ENCODE measurements at places on chromosomes 11 and 22.

DNA sequence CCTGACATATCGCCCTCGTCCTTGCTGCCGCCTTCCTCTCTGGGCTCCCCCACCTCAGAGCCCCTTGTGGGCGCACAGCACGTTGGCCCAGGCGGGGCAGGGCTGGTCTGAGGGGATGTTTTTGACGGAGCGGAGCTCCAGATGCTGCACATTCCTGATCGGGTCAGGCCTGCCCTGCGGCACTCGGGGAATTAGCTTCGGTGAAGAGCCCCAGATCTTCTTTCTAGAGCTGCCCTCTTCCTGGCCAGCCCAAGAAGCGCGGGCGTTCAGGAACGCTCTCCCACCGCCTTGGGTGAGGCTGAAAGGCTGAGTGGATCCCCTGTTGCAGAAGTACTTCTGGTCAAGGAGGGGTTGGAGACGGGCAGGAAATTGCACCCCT, 12.1 kb downstream of the YPEL4 start:
- H3K4me1 ChIP-seq, result peaks cover 39% of the 10 kb centered on the region
- H3K36me3 ChIP-seq, result no peaks in the 10 kb centered on the region
- DNase-seq, result peak; percentile 85
- peak overlapping the region; percentile 98 for H3K4me3 ChIP-seq
- H3K27ac ChIP-seq, result peak overlapping the region; percentile 100

GRCh38 chr11:90220391-90220790, 2.5 kb downstream of the CHORDC1 start:
- no peak for DNase-seq
- H3K27me3 ChIP-seq, result no peaks in the 10 kb centered on the region
- peak overlapping the region; percentile 72 for H3K4me3 ChIP-seq
- H3K27ac ChIP-seq, result no peak overlapping the region
- H3K4me1 ChIP-seq, result peaks cover 17% of the 10 kb centered on the region

- H3K27me3 ChIP-seq, result no peaks in the 10 kb centered on the region
- H3K27ac ChIP-seq, result no peak overlapping the region
- no peaks in the 10 kb centered on the region for H3K4me1 ChIP-seq
- DNase-seq, result no peak
- no peaks in the 10 kb centered on the region for H3K36me3 ChIP-seq
- no peak overlapping the region for H3K4me3 ChIP-seq
Measured at GRCh38 chr22:47534804-47535410, 772.5 kb downstream of the TBC1D22A start.

DNA sequence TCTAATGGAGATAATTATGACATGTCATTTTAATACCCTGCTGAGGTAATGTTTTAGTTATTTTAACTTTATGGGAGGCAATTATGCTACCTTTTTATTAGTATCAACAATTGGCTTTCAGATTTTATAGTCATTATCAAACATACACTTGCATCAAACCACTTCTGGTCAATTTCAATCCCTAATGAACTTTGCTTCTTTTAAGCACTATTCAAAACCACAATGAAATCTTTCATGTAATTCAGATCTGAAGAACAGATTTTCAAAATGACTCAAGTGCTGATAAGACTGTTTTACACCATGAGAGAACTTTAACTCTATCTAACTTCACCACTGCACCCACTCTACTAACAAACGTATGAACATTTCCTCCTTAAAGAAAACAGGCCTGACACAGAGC, 25.9 kb upstream of the CCDC34 start:
- no peak for DNase-seq
- H3K27me3 ChIP-seq, result no peaks in the 10 kb centered on the region
- H3K27ac ChIP-seq, result peak overlapping the region; percentile 97
- H3K4me1 ChIP-seq, result peaks cover 77% of the 10 kb centered on the region

DNA sequence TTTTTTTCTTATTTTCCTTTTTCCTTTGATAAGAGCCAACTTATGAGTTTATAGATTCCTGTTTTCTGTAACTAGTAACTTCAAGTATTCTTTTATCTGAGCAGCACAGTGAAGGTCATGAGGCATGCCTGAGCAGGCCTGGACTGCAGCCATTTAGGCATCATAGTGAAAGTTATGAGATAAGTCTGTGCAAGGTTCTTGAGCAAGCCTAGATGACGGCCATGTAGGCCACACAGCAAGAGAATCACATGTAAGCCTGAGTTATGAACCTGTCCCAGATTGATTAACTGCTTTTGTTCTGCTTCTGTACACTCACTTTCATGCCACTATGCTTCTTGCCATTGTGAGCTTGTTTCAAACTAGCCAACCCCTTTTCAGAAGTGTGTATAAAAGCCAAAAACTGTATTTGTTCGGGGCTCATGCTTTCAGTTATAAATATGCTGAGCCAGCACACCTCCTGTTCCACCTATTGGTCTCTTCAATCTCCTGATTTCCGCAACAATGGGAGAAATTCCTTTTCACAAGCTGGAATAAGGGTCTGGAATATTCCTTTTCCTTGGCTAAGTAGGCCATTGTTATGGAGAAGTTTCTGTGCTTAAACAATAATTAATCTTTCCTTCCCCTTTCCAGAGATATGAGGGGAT, 745.7 kb downstream of the FAM181B start:
- H3K36me3 ChIP-seq, result no peaks in the 10 kb centered on the region
- no peaks in the 10 kb centered on the region for H3K27me3 ChIP-seq
- H3K4me3 ChIP-seq, result no peak overlapping the region

- H3K36me3 ChIP-seq, result no peaks in the 10 kb centered on the region
- no peaks in the 10 kb centered on the region for H3K27me3 ChIP-seq
- no peak for DNase-seq
- H3K4me1 ChIP-seq, result no peaks in the 10 kb centered on the region
Measured at GRCh38 chr11:96715208-96715607, 325.4 kb downstream of the JRKL start.

DNA sequence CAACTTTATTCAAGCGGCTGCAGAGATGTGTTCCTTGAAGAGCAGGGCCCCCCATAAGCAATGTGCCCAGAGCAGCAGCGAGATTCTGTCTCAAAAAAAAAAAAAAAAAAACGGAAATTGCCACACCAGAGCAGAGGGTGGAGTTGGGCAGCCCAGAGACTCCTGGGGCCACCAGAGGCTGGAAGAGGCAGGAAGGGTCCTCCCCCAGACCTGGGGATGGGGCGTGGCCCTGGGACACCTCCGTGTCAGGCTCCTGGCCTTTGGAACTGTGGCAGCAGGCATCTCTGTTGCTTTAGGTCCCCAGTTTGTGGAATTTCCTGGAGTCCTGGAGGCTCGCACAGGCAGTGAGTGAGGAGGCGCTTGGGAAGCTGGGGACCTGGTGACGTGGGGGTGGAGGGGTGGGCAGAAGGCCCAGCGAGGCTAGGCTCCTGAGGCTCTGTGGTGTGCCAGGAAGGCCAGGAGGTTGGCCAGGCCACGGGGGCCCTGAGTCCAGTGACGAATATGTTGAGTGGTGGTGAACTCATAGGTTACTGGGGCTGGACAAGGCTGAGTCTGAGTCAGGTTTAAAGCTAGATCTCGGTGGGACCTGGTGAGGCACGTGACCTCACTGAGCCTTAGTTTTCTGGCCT, 735.6 kb downstream of the BRD1 start:
- H3K4me3 ChIP-seq, result no peak overlapping the region
- H3K4me1 ChIP-seq, result no peaks in the 10 kb centered on the region
- no peak for DNase-seq
- no peaks in the 10 kb centered on the region for H3K36me3 ChIP-seq
- no peak overlapping the region for H3K27ac ChIP-seq
- H3K27me3 ChIP-seq, result no peaks in the 10 kb centered on the region

GRCh38 chr22:20427945-20428417, 9.6 kb downstream of the SCARF2 start:
- H3K36me3 ChIP-seq, result no peaks in the 10 kb centered on the region
- no peak overlapping the region for H3K27ac ChIP-seq
- peaks cover 61% of the 10 kb centered on the region for H3K27me3 ChIP-seq
- DNase-seq, result no peak

DNA sequence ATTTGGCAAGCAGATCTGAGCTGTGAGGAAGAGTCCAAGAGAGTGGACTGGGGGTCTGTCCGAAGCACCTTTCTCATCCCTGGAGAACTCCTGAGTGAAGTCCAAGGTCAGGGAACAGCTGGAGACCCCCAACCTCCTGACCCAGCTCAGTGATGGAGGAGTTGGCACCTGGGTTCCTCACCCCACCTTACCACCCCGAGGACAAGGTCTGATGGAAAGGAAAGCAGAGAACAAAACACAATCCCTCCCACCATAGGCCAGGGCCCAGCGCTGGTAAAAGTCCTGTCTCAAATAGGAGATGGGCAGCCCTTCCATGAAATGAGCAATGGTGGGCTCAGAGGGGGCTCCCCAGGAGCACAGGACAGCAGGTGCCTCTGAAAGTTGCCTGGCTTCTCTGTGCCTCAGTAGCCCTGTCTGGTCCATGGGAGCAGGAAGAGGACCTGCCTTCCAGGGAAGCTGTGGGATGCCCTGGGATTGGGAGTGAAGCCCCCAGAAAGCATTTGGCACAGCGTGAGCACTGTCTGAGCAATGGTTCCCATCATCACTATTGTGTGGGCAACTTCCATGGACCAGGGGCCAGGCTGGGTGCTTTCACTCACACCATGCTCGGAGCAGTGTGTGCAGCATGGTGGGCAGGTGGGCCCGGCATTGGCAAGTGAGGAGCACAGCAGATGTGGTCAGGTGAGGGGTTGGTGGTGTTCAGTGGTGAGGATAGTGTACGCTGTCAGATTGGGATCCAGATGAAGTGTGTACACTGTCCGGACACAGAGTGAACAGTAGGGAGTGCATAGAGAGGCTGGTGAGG, 7.5 kb downstream of the TRIM29 start:
- peaks cover 3% of the 10 kb centered on the region for H3K4me1 ChIP-seq
- DNase-seq, result no peak
- H3K27ac ChIP-seq, result no peak overlapping the region
- H3K36me3 ChIP-seq, result no peaks in the 10 kb centered on the region

- no peak overlapping the region for H3K4me3 ChIP-seq
- H3K4me1 ChIP-seq, result peaks cover 15% of the 10 kb centered on the region
- no peak overlapping the region for H3K27ac ChIP-seq
- H3K36me3 ChIP-seq, result no peaks in the 10 kb centered on the region
- H3K27me3 ChIP-seq, result no peaks in the 10 kb centered on the region
Measured at GRCh38 chr11:68025047-68025446, 5.4 kb upstream of the NDUFS8 start.

- H3K27me3 ChIP-seq, result no peaks in the 10 kb centered on the region
- no peaks in the 10 kb centered on the region for H3K36me3 ChIP-seq
Measured at GRCh38 chr11:117931971-117932370, 2.8 kb upstream of the TMPRSS13 start.

- H3K36me3 ChIP-seq, result no peaks in the 10 kb centered on the region
- no peaks in the 10 kb centered on the region for H3K27me3 ChIP-seq
- no peak for DNase-seq
- H3K4me3 ChIP-seq, result no peak overlapping the region
- no peak overlapping the region for H3K27ac ChIP-seq
Measured at GRCh38 chr11:27886857-27887256, 186.6 kb upstream of the BDNF start.

GRCh38 chr11:32947978-32948377, 55.4 kb downstream of the QSER1 start:
- H3K4me1 ChIP-seq, result no peaks in the 10 kb centered on the region
- no peaks in the 10 kb centered on the region for H3K27me3 ChIP-seq
- no peak overlapping the region for H3K27ac ChIP-seq
- no peak overlapping the region for H3K4me3 ChIP-seq
- no peak for DNase-seq

DNA sequence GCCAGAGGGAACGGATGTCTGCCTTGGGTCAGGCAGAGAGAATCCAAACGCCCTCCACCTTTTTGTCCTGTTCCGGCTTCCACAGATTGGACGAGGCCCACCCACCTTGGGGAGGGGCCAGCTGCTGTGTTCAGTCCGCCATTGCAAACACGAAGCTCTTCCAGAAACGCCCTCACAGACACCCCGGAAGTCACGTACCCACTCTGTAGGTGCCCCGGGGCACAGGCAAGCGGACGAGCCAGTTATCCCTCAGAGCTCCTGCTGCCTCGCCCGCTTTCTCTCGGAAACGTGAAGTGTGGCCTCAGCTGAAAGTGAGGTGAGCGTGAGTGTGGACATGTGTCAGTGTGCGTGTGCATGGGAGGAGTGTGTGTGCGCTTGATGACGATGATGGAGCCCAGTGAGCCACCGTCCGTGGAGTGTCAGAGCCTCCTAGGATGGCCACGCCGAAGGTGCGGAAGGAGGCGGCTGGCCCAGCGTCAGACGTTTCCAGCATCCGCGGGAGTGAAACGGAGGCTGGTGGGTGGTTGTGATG, 869.2 kb downstream of the TBC1D22A start:
- no peak overlapping the region for H3K27ac ChIP-seq
- no peaks in the 10 kb centered on the region for H3K4me1 ChIP-seq
- H3K4me3 ChIP-seq, result no peak overlapping the region
- DNase-seq, result no peak
- no peaks in the 10 kb centered on the region for H3K36me3 ChIP-seq
- H3K27me3 ChIP-seq, result no peaks in the 10 kb centered on the region

GRCh38 chr22:32079130-32080089, 36.3 kb downstream of the SLC5A1 start:
- H3K36me3 ChIP-seq, result no peaks in the 10 kb centered on the region
- no peaks in the 10 kb centered on the region for H3K4me1 ChIP-seq
- H3K27me3 ChIP-seq, result no peaks in the 10 kb centered on the region
- H3K27ac ChIP-seq, result no peak overlapping the region
- no peak for DNase-seq
- H3K4me3 ChIP-seq, result no peak overlapping the region

- no peaks in the 10 kb centered on the region for H3K36me3 ChIP-seq
- H3K27ac ChIP-seq, result no peak overlapping the region
- DNase-seq, result no peak
- H3K4me1 ChIP-seq, result no peaks in the 10 kb centered on the region
- H3K27me3 ChIP-seq, result no peaks in the 10 kb centered on the region
- H3K4me3 ChIP-seq, result no peak overlapping the region
Measured at GRCh38 chr11:62223095-62223494, 14.6 kb downstream of the SCGB2A1 start.

- peaks cover 20% of the 10 kb centered on the region for H3K4me1 ChIP-seq
- no peaks in the 10 kb centered on the region for H3K27me3 ChIP-seq
- no peak overlapping the region for H3K4me3 ChIP-seq
- H3K27ac ChIP-seq, result no peak overlapping the region
- peak; percentile 47 for DNase-seq
Measured at GRCh38 chr11:12251666-12252560, 125.5 kb upstream of the PARVA start.

GRCh38 chr11:3808861-3809623, 682 bp downstream of the PGAP2 start:
- H3K27ac ChIP-seq, result no peak overlapping the region
- peak; percentile 27 for DNase-seq
- H3K4me1 ChIP-seq, result peaks cover 4% of the 10 kb centered on the region

Measured in neural progenitor cell (in vitro differentiated cells).